Heart right ventricle (tissue), 16 donors: ENCODE measurements at places on chromosomes 2 and 18. TPM values are rescaled to one million over a fixed set of nuclear protein-coding genes. Genes with fewer than 3 reads are reported as not detected.

HOXD12 gene
- not detected for total RNA-seq

EPC2 gene
- 16.9 TPM for total RNA-seq

DLGAP1 gene
- total RNA-seq: not detected

SETBP1 gene
- 12.2 TPM for total RNA-seq

EGR4 gene
- total RNA-seq: 0.36 TPM

DSC2 gene
- total RNA-seq: 31.4 TPM

FAP gene
- 6.6 TPM for total RNA-seq

SULT6B1 gene
- total RNA-seq: not detected

FTCDNL1 gene
- total RNA-seq: 7.1 TPM

GRCh38 chr2:119232666-119232993 lies 9.0 kb downstream of the STEAP3 start:
- no peak for DNase-seq
- H3K27ac ChIP-seq: no peak overlapping the region
- no peaks in the 10 kb centered on the region for H3K36me3 ChIP-seq

GRCh38 chr18:45619062-45619825 lies 4.0 kb downstream of the SLC14A2 start:
- no peaks in the 10 kb centered on the region for H3K36me3 ChIP-seq
- DNase-seq: peak; percentile 27
- H3K4me1 ChIP-seq: peaks cover 9% of the 10 kb centered on the region
- H3K27me3 ChIP-seq: no peaks in the 10 kb centered on the region
- H3K4me3 ChIP-seq: no peak overlapping the region
- H3K27ac ChIP-seq: peak overlapping the region; percentile 31

DNA sequence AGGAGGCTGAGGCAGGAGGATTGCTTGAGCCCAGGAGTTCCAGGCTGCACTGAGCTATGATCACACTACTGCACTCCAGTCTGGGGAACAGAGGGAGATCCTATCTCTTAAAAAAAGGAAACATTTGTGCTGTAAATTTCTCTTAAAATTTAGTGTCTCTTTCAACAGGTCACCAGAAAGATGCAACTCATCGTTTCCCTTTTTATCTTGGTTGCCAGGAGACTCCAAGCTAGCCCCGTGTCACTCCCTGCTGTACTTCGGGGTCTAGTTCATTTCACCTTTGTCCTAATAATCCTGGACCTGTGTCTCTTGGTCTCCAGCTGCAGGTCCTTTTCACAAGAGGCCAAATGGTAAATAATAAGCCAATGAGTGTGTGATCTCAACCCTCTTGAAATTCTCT lies 7.1 kb downstream of the HS1BP3 start:
- H3K27ac ChIP-seq: no peak overlapping the region
- peaks cover 55% of the 10 kb centered on the region for H3K36me3 ChIP-seq
- H3K27me3 ChIP-seq: no peaks in the 10 kb centered on the region
- DNase-seq: no peak

DNA sequence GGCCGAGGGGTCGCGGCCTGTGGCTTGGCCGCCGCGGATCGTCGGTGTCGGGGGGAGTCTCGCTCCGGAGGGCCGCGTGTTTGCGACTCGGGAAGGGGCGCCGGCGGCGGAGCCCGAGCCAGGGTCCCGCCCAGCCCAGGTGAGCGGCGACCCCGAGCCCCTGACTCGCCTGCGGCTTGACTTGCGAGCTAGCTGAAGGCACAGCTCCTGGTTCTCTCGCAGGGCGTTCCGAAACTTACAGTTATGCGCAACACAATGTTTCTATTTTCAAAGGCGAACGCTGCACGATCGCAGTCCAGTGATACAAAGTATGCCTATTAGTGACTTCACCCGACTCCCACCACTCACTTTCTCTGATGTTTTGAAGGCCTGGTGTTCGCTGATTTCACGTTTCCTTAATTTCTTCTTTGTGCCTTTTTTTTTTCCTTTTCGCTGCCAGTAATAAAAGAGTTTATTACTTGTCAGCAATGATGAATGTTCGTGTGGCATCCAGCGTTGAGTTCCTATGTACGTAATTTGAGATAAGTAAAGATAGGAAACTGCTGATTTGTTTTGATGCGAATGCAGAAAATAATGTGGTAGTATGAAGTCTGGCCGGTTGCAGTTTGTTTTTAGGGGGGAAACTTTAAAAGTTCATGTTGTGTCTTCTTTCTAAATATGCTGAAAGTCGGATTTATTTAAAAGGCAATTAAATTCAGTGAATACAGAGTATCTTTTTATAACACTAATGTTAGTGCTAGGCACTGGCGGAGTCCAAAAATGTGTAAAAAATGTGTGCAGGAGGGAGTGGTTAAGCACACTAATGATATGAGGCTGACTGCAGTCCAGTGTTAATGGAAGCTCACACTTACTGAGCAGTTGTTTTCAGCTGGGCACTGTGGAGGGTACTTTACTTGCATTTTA lies 706 bp downstream of the UBXN2A start:
- peaks cover 8% of the 10 kb centered on the region for H3K4me1 ChIP-seq
- peak overlapping the region; percentile 90 for H3K4me3 ChIP-seq
- H3K36me3 ChIP-seq: no peaks in the 10 kb centered on the region
- H3K27me3 ChIP-seq: no peaks in the 10 kb centered on the region

- peaks cover 15% of the 10 kb centered on the region for H3K4me1 ChIP-seq
- peaks cover 16% of the 10 kb centered on the region for H3K27me3 ChIP-seq
- H3K36me3 ChIP-seq: no peaks in the 10 kb centered on the region
- H3K4me3 ChIP-seq: no peak overlapping the region
- no peak overlapping the region for H3K27ac ChIP-seq
These were observed 35.5 kb downstream of the RTP5 start for GRCh38 chr2:241904791-241905710.

GRCh38 chr18:75024871-75025270 lies 184.1 kb downstream of the PTGR3 start:
- H3K27me3 ChIP-seq: no peaks in the 10 kb centered on the region
- no peak overlapping the region for H3K4me3 ChIP-seq
- DNase-seq: no peak

DNA sequence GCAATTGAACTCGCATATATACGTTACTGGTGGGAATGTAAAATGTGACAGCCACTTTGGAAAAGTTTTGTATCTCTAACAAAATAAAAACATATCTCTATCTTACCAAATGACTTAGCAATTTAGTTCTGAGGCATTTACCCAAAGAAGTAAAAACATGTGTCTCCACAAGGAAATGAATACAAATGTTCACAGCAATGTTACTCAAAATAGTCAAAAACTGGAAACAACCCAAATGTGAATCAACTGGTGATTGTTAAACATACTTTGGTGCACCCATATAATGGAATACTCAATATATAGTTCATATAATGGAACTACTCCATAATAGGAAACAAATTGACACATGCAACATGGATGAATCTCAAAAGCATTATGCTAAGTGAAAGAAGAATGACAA lies 70.4 kb upstream of the DNER start:
- no peaks in the 10 kb centered on the region for H3K27me3 ChIP-seq
- H3K36me3 ChIP-seq: peaks cover 85% of the 10 kb centered on the region
- no peak overlapping the region for H3K27ac ChIP-seq
- no peak for DNase-seq
- no peaks in the 10 kb centered on the region for H3K4me1 ChIP-seq
- no peak overlapping the region for H3K4me3 ChIP-seq

DNA sequence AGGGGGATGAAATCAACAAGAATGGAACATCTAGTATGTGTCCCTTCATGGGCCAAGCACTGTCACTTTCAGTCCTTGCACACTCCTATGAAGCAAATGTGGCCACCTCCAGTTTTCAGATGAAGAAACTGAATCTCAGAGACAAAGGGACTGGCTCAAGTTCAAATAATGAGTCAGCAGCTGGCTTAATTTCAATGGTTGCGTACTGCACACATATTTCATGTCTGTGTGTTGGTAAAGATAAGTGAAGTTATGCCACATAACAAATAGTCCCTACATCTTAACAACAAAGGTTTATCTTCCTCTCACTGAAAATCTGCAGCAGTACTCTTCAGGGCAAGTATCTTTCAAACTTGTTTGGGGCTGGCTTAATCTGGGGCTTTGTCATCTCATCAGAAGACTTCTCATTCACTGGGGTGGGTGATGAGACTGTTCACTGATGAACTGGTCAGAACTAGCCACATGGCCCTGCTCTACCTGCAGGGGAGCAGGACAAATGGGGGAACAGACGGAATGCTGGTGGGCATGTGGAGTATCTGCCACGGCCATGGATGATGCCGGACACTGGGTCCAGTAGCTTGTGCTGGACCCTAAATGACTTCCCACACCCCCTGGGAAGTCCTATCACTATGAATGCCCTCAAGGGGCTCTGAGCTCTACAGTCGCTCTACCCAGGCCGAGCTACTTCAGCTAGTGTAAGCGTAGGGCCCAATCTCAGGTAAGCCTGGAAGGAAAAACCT lies 263.2 kb downstream of the CYP26B1 start:
- no peak for DNase-seq
- H3K4me1 ChIP-seq: no peaks in the 10 kb centered on the region
- no peaks in the 10 kb centered on the region for H3K27me3 ChIP-seq

- H3K27me3 ChIP-seq: no peaks in the 10 kb centered on the region
- H3K36me3 ChIP-seq: no peaks in the 10 kb centered on the region
- no peak for DNase-seq
- peak overlapping the region; percentile 15 for H3K27ac ChIP-seq
These were observed 332.4 kb downstream of the GULP1 start for GRCh38 chr2:188623995-188624643.

DNA sequence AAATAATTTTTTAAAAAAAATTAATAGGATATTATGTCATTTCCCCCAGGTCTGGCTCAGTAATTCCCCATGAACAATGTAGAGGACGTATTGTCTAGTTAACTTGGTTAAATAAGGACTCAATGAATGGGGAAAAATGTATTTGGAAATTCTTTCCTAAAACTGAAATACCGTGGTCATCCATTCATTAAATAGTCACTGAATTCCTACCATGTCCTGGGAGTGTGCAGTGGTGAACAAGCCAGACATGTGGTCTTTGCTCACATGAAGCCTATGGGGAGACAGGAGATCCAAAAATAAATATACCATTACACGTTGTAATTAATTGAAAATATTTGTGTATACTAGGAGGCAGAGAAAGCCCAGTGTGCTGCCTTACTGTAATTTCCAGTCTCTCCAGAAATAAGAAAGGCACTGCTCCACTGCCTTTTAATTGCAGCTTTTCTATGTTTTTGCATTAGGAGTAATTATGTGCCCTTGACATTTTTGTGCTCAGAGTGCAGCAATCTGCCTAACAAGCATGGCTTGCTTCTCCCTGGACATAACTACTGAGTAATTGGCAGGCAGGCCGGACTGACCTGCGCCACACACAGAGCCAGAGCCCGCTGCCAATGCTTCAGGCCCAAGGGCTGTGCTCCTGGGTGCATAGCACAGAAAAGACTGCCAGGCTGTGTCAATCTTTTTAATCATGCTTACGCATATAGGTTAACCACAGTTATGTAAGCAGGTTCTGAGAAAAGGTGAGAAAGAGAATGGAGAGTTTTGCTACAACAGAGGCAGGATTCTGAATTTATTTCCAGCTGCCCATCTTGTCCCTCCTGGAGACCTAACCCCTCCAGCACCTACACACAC lies 22.2 kb upstream of the TTC39C start:
- no peak overlapping the region for H3K27ac ChIP-seq
- H3K4me1 ChIP-seq: peaks cover 9% of the 10 kb centered on the region
- no peak overlapping the region for H3K4me3 ChIP-seq

DNA sequence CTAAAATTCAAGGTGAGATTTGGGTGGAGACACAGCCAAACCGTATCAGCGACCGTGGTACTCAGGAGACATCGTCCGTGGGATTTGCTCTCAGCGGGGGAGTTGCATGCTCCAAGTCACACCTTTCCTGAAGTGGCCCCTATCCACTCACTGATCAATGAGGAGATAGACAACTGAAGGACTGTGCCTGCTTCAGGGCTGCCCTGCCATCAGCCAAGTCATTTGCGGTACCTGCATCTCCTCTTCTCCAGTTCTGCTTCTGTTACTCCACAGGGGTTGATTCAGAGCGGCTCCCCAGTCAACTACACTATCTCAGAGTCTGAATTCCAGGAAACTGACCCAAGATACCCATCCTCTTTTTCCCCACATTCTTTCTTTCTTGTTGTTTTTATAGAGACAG lies 184.1 kb downstream of the MREG start:
- no peak overlapping the region for H3K4me3 ChIP-seq
- peaks cover 53% of the 10 kb centered on the region for H3K4me1 ChIP-seq
- H3K27ac ChIP-seq: no peak overlapping the region
- H3K27me3 ChIP-seq: no peaks in the 10 kb centered on the region
- no peaks in the 10 kb centered on the region for H3K36me3 ChIP-seq

DNA sequence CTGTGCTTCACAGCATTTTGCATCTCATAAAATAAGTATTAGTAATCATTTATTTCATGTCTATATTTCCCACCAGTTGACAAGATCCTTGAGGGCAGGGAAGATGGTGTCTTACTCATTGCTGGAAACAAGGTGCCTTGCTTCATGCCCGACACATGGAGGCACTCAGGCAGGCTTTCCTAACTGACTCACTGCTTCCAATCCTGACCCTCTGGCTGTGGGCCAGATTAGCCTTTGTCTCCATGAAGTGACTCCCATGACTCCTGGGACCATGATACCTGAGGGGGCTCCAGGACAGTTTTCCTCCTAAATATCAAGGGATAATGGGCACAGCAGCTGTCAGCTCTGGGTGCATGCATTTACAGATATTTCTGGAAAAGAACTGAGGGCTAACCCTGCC lies 275.1 kb downstream of the AGPS start:
- no peaks in the 10 kb centered on the region for H3K27me3 ChIP-seq
- H3K36me3 ChIP-seq: no peaks in the 10 kb centered on the region
- H3K27ac ChIP-seq: no peak overlapping the region
- no peak overlapping the region for H3K4me3 ChIP-seq
- DNase-seq: no peak

DNA sequence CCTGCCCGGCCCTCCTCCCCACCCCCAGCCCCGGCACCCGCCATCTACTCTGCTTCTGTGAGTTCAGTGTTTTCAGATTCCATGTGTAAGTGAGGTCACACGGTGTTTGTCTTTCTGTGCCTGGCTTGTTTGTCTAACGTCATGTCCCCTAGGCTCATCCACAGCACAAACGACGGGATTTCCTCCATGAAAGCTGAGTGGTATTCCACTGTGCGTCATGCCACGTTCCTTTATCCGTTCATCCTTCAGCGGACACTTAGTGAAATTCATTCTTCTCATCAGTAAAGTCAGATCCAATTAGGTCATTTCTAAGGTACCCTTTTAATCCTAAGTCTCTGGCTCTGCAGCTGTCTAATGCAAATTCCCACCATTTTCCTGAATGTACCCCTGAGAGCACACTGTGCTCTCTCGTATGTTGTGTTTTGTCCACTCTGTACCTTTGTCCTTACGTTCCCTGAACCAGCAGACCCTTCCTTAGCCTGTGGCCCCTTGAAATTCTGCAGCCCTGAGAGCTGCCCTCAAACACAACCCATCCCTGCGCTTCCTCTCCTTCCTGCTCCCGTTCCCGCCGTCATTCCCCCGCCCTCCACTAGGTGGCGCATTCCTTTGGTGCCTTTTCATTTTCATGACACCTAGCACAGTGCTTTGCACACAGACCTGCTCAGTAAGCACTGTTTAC lies 44.1 kb downstream of the TRAPPC12 start:
- no peak overlapping the region for H3K4me3 ChIP-seq
- H3K27ac ChIP-seq: no peak overlapping the region
- no peaks in the 10 kb centered on the region for H3K4me1 ChIP-seq
